ENCODE measurements at places on chromosomes 3 and 15.
A peak's percentile ranks its signal among the peaks of the same experiment; 100 is the strongest.

GRCh38 chr15:61138156-61138555 lies 90.9 kb downstream of the RORA start:
- DNase-seq: no peak

GRCh38 chr15:26148156-26148860 lies 285.2 kb upstream of the ATP10A start:
- DNase-seq: no peak

- DNase-seq: no peak
Measured at GRCh38 chr3:189690237-189690636, 59.0 kb downstream of the TP63 start.

- no peak for DNase-seq
Measured at GRCh38 chr3:135325726-135326235, 530.7 kb downstream of the EPHB1 start.

DNA sequence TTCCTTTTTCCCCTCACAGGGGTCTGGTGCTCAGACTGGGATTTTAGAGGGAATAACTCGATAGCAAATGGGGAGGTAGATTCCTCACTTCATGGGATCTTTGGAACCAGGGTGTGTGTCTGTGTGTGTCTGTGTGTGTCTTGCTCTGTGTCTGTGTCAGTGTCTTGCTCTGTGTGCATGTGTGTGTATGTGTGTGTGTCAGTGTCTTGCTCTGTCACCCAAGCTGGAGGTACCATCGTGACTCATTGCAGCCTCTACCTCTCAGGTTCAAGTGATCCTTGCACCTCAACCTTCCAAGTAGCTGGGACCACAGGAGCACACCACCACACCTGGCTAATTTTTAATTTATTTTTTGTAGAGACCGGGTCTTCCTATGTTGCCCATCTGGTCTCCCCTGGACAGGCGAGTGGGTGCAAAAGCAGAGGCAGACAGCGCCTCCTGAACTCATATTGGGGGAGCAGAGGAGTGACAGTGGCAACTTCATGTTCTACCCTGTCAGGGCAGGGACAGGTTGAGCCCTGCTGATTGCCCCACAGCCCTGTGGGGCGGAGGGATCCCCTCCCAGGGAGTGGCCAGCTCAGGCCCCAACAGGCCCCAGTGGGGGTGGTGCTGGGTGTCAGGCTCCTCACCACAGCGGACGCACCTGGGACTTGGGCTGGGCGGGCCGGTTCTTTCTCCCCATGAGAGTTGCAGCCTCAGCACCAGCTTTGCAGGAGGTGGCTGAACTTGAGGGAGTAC lies 10.4 kb upstream of the SEMA4B start:
- DNase-seq: no peak

- DNase-seq: no peak
Measured at GRCh38 chr3:150544726-150545125, 1.6 kb downstream of the SERP1 start.

DNA sequence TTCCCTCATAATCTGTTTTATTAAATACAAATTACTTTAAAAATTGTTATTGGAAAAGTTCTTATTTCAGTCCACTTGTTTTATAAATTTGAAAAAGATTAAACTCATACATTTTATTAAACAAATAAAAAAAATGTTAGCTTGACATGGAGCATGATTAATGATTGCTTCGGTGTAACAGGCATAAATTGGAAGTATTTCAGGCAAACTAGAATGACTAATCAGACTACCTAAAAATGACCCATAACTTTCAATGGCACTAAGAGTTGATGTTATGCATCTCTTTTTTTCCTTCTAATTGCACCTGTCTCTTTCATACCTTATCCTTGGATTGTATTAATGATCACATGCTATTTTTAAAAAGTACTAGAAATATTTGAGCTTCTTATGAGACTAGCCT lies 343.3 kb downstream of the ZNF385D start:
- DNase-seq: no peak

- no peak for DNase-seq
Measured at GRCh38 chr3:3184876-3185275, 5.4 kb upstream of the CRBN start.

- DNase-seq: peak; percentile 72
Measured at GRCh38 chr3:16309558-16309957, 44.5 kb downstream of the OXNAD1 start.

- DNase-seq: no peak
Measured at GRCh38 chr15:26572602-26573350, 200.1 kb downstream of the GABRB3 start.

GRCh38 chr15:88505721-88506120 lies 38.2 kb downstream of the MRPS11 start:
- DNase-seq: no peak

DNA sequence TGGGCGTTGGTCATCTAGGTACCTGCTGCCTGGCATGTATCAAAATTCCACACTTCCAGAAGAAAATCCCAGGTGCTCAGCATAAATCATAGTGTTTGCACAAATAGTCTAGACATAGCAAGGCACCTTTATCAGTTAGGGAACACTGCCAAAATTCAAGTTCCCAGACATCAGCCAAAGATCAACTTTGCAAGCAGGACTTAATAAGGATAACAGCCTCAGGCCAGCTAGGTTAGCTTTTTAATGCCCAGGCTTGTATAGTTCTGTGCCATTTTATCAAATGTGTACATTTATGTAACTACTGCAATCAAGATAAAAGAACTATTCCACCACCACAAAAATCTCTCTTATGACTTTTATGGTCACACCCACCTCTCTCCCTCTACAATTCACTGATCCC lies 30.7 kb downstream of the DZIP3 start:
- DNase-seq: no peak

- DNase-seq: peak; percentile 26
Measured at GRCh38 chr3:39254806-39255449, 24.9 kb downstream of the CX3CR1 start.

DNA sequence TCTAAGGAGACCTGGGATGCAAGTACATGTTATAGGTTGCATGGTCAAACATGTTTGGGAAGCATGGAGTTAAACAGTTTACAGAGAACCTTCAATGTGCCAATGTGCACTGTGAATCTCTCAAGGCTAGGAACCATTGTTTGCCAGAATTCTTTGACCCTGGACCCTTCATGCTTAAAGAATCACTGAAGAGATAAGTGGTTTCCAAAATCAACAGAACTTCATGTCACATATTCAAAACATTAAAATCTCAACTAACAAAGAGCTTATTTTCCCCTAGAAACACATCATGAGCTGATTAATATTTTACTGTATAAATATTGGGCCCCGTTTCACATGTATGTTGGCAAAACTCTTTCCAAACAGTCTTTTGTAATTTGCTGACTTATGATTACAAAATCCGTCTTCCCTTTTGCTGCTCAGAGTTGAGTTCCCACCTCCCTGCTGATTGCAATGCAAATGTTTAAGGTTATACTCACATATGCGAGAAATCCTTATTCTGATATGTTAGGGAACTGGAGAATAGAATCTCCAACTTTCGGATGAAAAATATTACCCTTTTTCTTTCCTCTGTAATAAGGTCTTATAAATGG lies 380.2 kb downstream of the DIPK2A start:
- no peak for DNase-seq

DNA sequence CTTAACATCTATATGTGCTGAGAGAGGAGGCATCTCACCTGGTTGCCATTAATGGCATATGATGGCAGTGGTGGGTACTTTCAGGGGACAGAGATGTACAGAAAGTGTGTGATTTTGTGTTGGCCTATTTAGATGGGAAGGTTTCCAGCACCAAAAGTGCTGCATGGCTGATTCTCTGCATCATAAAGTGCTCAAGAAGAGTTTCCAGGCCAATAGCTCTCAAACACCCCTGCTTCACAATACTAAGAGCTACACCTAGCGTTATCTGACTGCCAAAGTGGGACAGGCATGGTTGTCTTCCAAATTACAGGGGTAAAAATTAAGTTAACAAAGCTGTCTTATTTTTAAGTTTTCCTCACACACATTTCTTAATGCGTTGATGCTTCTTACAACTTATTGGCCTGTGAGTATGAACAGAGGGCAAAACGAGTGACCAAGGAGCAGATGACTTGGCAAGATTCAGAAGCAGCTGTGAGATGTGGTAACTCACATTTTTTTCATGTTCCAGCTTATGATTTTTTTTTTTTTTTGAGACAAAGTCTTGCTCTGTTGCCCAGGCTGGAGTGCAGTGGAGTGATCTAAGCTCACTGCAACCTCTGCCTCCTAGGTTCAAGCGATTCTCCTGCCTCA lies 41.4 kb upstream of the VEPH1 start:
- no peak for DNase-seq

All from urothelium cell line (cell line).